ENCODE measurements at places on chromosomes 6 and 20. TPM values are rescaled to one million over a fixed set of nuclear protein-coding genes. Genes with fewer than 3 reads are reported as not detected.

Gene MBOAT1
- 4.7 TPM for total RNA-seq

Gene DAAM2
- total RNA-seq = 13.1 TPM

Gene AMD1
- total RNA-seq = 117 TPM

Gene FNDC11
- 0.28 TPM for total RNA-seq

Gene KIAA0408
- 0.90 TPM for total RNA-seq

DNA sequence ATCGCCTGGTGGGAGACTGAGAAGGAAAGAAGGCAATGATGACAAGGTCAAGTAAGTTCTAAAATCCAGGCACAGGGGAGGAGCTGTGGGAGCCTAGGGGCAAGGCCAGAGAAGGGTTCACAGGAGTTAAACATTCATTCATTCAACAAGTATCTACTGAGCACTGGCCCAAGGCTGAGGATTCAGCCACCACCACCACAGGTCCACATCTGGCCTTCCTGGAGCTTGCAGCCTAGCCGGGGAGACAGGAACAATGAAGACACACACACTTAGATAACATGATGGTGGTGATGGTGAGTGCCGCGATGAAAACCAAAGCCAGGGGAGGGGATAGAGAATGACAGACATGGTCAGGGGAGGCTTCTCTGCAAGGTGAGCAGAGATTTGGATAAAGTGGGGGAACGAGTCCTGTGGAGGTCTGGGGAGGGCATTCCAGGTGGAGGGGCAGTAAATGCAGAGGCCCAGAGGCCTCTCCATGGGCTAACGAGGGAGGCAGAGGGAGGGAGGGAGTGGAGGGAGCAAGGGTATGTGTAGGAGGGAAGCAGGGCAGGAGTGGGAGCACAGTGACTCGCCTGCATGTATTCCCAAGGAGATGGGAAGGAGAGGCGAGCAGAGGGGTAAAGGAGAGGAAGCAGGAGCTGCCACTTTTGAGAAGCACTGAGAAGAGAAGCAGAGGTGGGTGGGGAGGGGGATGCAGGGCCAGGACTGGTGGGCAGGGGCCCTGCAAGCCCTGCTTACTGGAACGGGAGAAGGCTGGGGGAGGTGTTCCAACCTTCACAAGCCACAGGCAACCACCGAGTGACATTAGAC is 10.5 kb upstream of the RSPO4 start:
- DNase-seq = no peak

DNA sequence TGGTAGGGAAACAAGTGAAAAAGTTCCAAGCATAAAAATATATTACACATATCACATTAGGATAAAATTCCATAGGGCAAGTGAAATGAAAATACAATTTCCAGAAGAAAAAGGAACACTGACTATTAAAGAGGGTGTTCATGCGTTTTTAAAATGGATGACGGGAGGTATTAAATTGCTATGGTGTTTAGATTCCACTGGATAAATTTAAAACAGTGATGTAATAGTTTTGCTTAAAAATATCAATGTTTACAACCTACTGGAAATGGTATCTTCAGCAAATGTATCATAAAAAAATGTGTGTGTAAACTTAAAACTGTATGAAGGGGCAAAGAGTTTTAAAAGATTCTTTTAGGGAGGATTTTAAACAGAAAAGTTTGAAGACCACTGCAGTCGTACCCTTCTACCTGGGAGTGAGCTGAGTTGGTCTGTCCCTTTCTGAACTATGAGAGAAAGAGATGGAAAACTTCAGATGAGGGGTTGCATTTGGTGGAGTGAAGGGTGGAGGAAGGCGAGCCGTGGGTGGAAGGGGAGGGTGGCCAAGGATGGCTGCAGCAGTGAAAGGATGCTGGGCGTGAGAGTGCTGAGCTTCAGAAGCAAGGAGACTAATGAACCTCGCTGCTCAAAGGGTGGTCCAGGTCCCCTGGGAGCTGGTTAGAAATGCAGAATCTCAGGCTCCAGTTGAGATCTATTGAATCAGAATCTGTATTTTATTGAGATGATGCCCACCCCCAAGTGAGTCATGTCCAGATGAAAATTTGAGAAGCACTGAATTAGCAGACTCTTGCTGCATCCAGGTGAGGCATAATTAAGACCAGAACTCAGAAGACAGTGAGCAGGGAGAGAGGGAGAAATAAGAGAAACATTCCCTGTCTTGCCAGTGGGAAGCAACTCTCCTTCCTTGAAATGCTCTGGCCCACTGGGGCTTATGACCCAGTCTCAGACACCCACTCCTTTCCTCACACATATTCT is 54.5 kb upstream of the MRPS10 start:
- DNase-seq = peak; percentile 55

- DNase-seq = peak; percentile 68
Observed at GRCh38 chr6:36759148-36759759, 61.6 kb downstream of the RAB44 start.

- DNase-seq = no peak
Observed at GRCh38 chr6:113500221-113500620, 356.9 kb upstream of the MARCKS start.

DNA sequence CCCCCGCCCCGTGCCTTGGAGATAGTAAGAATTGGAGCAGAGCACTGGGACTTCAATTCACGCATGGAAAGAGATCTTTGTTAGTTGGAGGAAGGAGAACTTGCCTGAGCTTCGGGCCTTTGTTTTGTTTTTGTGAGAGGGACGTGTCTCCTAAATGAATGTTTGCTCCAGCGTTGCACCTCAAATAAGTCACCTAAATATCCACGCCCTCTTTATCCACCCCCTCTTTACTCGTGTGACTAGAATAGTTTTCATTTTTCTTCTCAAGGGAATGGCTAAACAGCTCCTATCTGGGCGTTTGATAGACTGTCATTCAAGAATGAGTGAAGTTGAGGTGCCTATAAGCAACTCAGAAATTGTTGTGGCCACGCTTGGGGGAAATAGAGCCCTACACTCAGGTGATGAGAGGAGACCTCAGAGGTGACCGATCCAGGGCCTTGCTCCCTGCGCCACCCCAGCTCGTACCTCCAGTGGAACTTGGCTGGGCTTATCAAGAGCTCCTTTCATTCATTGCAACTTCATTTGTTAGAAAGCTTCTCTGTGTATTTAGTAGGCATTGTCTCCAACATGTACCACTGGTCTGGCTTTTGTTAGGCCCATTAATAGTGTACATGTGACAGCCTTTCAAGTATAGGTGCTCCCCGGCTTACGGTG is 861 bp downstream of the PCMTD2 start:
- peak; percentile 10 for DNase-seq

GRCh38 chr6:24915641-24916040 is 20.1 kb downstream of the RIPOR2 start:
- no peak for DNase-seq

- no peak for DNase-seq
Observed at GRCh38 chr6:3535776-3536435, 79.1 kb upstream of the SLC22A23 start.

DNA sequence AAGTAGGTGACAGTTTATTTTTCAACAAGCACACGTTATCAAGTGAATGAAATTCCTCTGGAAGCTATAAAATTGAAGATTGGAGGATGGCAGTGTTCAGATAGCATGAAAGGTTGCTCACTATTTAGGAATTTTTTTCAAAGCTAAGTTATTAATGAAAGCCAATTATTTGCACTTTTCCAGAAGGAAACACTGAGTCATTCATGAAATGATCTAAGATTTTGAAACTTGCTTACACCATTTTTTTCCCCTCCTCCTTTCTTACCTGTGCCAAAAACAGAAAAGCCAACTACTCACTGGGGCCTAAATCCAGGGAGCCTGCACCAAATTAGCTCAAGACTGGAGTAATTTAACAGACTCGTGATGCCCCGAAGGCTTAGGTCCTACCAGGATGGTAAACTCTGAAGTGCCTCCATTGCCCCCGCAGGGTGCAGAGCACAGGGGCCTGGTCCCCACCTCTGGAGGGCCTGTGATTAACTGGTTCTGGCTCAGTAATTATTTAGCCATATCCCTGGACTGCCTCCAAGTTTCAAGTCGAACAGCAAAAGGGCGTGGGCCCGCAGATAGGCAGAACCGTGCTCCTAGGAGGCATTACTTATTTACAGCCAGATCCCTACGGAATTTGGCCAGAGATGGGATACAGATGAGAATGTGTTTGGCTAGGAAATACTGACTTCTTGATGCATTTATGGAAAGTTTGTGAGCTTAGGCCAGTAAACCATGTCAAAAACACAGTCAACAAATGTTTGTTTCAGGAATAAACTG is 28.0 kb upstream of the ZNF217 start:
- DNase-seq = peak; percentile 82

DNA sequence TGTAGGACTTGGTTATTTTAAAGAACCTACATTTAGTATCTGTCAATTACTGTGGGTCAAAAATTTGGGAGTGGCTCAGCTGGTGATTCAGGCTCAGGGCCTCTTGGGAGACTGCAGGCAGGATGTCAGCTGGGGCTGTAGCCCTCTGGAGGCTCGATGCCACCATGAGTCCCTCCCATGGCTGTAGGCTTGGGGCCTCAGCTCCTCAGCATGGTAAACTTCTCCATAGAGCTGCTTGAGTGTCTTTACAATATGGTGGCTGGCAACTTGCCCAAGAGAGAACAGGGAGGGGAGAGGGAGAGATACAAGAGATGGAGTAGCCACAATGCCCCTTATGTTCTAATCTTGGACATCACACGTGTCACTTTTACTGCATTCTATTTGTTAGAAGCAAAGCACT is 470.4 kb downstream of the CDH26 start:
- no peak for DNase-seq

DNA sequence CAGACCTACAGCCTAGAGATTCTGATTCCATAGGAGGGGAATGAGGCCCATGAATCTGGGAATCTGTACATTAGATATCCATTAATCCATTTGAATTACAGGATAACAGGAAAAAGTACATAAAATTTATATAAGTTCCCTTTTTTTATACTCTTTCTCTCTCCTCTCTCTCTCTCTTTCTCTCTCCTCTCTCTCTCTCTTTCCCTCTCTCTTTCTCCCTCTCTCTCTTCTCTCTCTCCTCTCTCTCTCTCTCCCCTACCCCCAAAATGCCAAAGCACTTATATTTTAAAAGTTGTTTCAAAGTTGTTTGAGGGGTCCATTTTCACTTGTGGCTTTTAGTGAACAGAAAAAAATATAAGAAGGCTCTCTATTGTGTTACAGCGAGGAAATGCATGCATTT is 15.1 kb downstream of the TSHZ2 start:
- DNase-seq = no peak

GRCh38 chr6:169648617-169649016 is 53.2 kb downstream of the WDR27 start:
- DNase-seq = no peak

GRCh38 chr6:97423190-97423589 is 140.2 kb upstream of the MMS22L start:
- DNase-seq = no peak
